ENCODE measurements at places on chromosomes 4 and X. TPM values are rescaled to one million over a fixed set of nuclear protein-coding genes. Genes with fewer than 3 reads are reported as not detected.

DNA sequence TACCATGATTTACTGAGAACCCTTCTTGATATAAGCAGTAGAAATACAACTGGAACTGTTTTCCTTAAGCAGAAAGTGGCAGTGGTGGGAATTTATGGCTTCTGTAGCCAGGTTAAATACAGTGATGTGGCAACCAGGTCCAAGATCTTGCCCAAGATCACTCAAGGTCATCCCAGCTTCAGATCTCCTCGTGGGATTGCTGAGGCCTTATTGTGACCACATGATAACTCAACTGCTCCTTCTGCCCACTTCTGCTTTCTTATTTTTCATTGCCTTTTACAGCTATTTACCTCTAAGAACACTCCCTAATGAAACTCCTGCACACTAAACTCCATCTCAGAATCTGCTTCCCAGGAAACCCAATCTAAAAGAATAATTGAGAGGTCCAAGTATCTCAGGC is 12.4 kb upstream of the CYBB start:
- peaks cover 8% of the 10 kb centered on the region for H3K4me1 ChIP-seq
- no peaks in the 10 kb centered on the region for H3K36me3 ChIP-seq
- DNase-seq: no peak
- H3K4me3 ChIP-seq: no peak overlapping the region
- no peak overlapping the region for H3K27ac ChIP-seq

DNA sequence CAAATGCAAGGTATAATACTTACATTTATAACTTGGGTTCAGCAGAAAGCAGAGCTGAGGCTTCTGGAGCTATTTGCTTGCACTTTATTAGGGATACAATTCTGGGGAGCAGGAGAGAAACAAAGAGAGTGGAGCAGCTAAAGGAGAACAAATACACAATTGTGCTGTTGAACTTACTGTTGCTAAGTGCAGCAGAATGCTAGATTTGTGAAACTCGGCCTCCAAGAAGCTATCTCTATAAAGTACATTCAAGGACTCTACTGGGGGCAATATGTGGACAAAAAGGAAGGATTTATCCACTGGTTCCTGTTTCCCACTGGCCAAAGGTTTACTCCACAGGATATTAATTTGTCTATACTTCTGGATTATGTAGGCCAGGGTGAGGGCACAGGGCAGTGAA is 86.8 kb downstream of the PPP1R2C start:
- peaks cover 4% of the 10 kb centered on the region for H3K4me1 ChIP-seq
- no peaks in the 10 kb centered on the region for H3K27me3 ChIP-seq
- no peak overlapping the region for H3K4me3 ChIP-seq
- DNase-seq: no peak
- no peak overlapping the region for H3K27ac ChIP-seq

- no peak overlapping the region for H3K27ac ChIP-seq
- H3K4me3 ChIP-seq: no peak overlapping the region
- peaks cover 28% of the 10 kb centered on the region for H3K4me1 ChIP-seq
- H3K27me3 ChIP-seq: no peaks in the 10 kb centered on the region
Measured at GRCh38 chrX:39907964-39908661, 189.6 kb downstream of the BCOR start.

DNA sequence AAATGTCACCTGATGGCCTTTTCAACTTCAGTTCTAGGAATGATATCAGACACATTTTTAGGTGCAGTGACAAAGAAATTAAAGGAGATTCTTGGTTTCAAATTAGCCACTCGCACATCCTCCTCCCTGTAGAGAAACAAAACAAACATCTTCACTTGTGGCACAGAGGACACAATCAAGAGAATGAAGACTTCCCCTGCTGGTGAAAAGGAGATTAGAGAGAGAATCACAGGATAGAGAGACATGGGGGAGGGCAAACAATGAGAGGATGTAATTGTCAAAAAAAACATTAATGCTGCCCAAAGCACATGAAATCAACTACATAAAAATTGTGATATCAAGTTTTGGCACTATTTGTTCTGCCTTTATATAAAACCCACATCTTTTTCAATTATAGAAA is 34.5 kb downstream of the ACE2 start:
- H3K27me3 ChIP-seq: peaks cover 11% of the 10 kb centered on the region
- no peak overlapping the region for H3K4me3 ChIP-seq
- H3K4me1 ChIP-seq: no peaks in the 10 kb centered on the region

- no peak overlapping the region for H3K4me3 ChIP-seq
- peaks cover 3% of the 10 kb centered on the region for H3K4me1 ChIP-seq
- no peaks in the 10 kb centered on the region for H3K27me3 ChIP-seq
- no peak for DNase-seq
- H3K36me3 ChIP-seq: peaks cover 37% of the 10 kb centered on the region
Measured at GRCh38 chr4:98352396-98352795, 91.2 kb downstream of the RAP1GDS1 start.

GRCh38 chr4:27604692-27605091 is 744.1 kb downstream of the STIM2 start:
- no peak overlapping the region for H3K4me3 ChIP-seq
- H3K4me1 ChIP-seq: no peaks in the 10 kb centered on the region
- no peaks in the 10 kb centered on the region for H3K36me3 ChIP-seq
- no peak overlapping the region for H3K27ac ChIP-seq
- no peak for DNase-seq
- H3K27me3 ChIP-seq: no peaks in the 10 kb centered on the region

DNA sequence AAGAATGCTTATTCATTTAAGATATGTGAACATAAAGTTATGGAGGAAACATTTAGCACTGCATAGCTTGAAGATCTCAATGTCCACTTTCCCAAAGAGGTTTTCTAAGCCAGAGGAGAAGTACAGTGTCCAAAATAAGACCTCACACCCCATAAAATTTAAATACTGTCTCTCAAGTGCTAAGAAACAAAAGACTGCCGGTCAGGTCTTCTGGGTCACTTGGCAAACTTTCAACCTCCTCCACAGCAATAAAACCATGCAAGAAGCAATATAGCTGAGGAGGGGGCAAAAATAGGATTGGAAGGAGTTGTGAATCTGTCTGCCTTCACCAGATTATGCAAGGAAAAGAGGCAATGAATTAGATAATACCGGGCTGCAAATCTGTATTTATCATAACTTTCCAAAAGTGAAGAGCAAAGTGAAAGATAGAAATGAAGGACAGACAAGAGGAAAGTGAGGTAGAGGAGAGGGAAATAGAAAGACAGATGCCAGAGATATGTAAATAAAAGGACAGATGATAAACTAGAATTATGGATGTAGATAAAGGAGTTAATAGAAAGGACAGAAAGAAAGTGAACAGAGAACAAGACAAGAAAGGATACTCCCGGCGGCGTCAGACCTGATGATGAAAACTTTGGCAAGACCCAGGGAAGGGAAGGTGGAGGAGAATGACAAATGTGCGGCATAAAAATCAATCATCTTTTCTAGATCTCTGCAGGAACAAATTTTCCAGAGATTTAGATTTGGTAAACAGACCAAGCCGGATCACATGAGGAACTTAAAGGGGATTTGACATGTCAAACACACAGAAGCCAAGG is 152.7 kb upstream of the FAM241A start:
- H3K4me3 ChIP-seq: no peak overlapping the region
- no peaks in the 10 kb centered on the region for H3K4me1 ChIP-seq
- no peaks in the 10 kb centered on the region for H3K36me3 ChIP-seq
- no peak for DNase-seq

- no peak for DNase-seq
- no peak overlapping the region for H3K4me3 ChIP-seq
- no peaks in the 10 kb centered on the region for H3K27me3 ChIP-seq
- H3K36me3 ChIP-seq: peaks cover 75% of the 10 kb centered on the region
- H3K27ac ChIP-seq: no peak overlapping the region
Measured at GRCh38 chr4:142648378-142648777, 197.7 kb downstream of the INPP4B start.

GRCh38 chrX:26347171-26347570 is 131.2 kb downstream of the MAGEB5 start:
- H3K4me3 ChIP-seq: no peak overlapping the region
- H3K27me3 ChIP-seq: no peaks in the 10 kb centered on the region
- H3K27ac ChIP-seq: no peak overlapping the region
- no peaks in the 10 kb centered on the region for H3K4me1 ChIP-seq

- no peak for DNase-seq
- H3K4me1 ChIP-seq: no peaks in the 10 kb centered on the region
- H3K4me3 ChIP-seq: no peak overlapping the region
- H3K27ac ChIP-seq: no peak overlapping the region
- peaks cover 2% of the 10 kb centered on the region for H3K36me3 ChIP-seq
- H3K27me3 ChIP-seq: no peaks in the 10 kb centered on the region
Measured at GRCh38 chrX:130741151-130741550, 161.9 kb downstream of the ENOX2 start.

DNA sequence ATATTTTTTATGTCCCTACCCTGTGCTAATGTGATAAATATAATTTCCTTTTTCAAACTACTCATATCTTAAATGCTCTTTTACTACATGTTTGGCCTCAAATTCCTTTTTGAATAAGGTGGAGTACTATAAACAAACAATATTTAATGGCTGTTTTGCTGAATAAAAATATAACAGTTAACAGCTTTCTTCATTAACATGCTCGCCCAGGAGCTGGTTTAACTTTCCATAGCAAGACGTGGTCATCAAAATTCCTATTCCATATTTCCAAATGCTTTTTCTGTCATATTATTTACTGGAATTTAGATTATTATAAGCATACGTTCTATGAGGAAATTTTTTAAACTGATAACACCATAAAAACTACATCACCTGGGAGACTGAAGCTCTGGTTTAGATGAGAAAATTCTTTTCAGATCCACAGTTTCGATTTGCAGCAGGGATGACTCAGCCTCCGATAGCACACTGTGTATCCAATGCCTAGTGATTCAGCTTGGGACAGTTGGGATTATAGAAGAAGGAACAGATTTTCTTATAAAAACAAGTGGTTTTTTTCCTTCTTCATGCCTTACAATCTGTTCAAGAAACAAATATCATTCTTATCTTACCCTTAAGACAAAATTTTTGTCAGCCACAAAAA is 129.1 kb downstream of the FBXO8 start:
- DNase-seq: no peak
- H3K36me3 ChIP-seq: no peaks in the 10 kb centered on the region
- H3K27me3 ChIP-seq: peaks cover 17% of the 10 kb centered on the region
- H3K27ac ChIP-seq: no peak overlapping the region

DNA sequence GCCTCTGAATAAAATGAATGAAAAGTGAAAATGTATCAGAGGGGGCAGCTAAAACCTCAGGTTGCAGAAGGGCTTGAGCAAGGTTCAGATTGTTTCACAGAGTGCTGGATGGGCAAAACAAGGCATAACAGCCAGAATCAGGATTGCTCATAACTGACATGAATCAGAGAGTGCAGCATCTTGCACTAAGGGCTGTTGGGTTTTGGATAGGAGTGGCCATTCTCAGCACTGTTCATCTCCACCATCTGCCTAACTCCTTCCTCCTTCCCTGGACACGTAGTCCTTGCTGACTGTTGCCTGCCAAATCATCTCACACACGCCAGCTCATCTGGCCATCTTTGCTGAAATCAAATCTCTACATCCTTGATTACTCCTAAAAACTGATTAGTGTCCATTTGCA is 75.3 kb upstream of the C1QTNF7 start:
- DNase-seq: no peak
- H3K4me1 ChIP-seq: peaks cover 8% of the 10 kb centered on the region
- no peaks in the 10 kb centered on the region for H3K27me3 ChIP-seq
- no peaks in the 10 kb centered on the region for H3K36me3 ChIP-seq

DNA sequence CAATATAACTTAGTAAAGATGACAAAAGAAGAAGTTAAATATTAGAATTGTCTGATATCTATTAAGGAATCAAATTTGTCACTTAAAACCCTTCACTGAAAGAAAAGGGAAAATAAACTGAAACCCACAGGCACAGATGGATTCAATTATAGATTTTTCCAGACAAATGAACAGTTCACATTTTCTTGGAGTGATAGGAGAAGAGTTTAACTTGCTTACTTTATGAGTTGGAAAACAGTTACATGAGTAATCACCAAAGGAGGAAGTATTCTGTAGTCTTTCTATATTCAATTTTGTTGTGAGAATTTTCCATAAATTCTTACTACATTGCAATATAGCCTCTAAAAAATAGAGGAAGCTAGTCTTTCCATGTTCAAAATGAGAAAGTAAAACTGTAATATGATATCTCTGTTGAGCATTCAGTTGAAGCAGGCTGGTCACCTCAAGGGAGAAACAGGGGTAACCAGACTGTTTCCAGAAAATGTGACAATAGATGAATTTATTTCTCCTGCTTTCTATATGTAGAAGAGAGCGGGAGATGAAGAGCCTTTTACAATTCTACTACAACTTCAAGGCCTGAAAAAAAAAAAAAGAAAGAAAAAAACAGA is 330.3 kb upstream of the EPHA5 start:
- no peaks in the 10 kb centered on the region for H3K27me3 ChIP-seq
- H3K36me3 ChIP-seq: no peaks in the 10 kb centered on the region
- no peaks in the 10 kb centered on the region for H3K4me1 ChIP-seq
- no peak overlapping the region for H3K27ac ChIP-seq
- no peak for DNase-seq

GRCh38 chr4:155371432-155372043 is 5.2 kb downstream of the MAP9 start:
- H3K36me3 ChIP-seq: peaks cover 14% of the 10 kb centered on the region
- no peak for DNase-seq
- H3K4me1 ChIP-seq: peaks cover 11% of the 10 kb centered on the region
- no peak overlapping the region for H3K27ac ChIP-seq
- no peak overlapping the region for H3K4me3 ChIP-seq
- H3K27me3 ChIP-seq: no peaks in the 10 kb centered on the region

DNA sequence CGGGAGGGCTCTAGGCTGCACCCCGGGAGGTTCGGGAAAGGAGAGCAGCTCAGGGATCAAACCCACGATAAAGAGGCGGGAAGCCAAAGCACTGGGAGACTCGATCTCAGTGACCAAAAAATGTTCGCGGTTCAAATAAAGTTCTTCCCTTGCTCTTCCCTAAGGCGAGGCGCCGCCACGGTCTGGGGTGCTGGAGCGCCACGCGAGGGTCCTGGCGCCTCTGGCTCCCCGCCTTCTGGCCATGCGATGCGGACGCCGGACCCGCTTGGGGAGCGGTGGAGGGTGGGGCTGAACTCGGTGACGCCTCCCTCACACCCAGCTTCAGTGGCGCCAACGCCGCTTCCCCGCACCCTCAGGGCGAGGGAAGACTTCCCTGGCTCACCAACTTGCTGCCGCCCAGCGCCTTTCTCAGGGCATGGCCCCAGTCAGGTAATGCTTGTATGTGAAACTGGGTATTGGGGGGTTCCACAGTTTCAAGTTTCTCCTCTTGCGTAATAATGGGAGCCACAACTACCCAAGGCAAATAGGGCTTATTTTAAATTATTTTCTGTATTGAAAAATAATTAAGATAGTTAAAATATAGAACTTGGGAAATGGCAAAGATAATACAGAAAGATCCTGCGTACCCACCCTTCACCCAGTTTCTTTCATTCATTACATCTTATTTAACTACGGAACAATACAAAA is at the start of gene QRFPR:
Gene QRFPR (minus strand): TSS at position 243 of the 687 bp plus-strand sequence. CDS start 371 bp downstream, outside the sequence.
- peak within 1 kb of the TSS; percentile 45 for H3K4me3 ChIP-seq
- peaks cover 6% of the 10 kb centered on the region for H3K4me1 ChIP-seq
- H3K27ac ChIP-seq: no peak within 1 kb of the TSS
- H3K27me3 ChIP-seq: peaks cover 61% of the 10 kb centered on the region
- DNase-seq: peak; percentile 24

GRCh38 chrX:134396174-134396573 is 63.8 kb upstream of the HPRT1 start:
- H3K4me1 ChIP-seq: no peaks in the 10 kb centered on the region
- no peak for DNase-seq
- H3K36me3 ChIP-seq: peaks cover 18% of the 10 kb centered on the region
- H3K27ac ChIP-seq: no peak overlapping the region

- no peak overlapping the region for H3K27ac ChIP-seq
- no peak overlapping the region for H3K4me3 ChIP-seq
Measured at GRCh38 chrX:39519566-39520301, 578.0 kb downstream of the BCOR start.

Gene SPRY1
- 52.0 TPM for total RNA-seq

Gene SPATA4
- total RNA-seq: not detected

Gene MTNR1A
- total RNA-seq: not detected

Gene SHROOM3
- not detected for total RNA-seq

Gene NRK
- not detected for total RNA-seq

Gene FAM149A
- total RNA-seq: 0.59 TPM
